ENCODE measurements at places on chromosomes 6 and 20.

- no peak for DNase-seq
Measured at GRCh38 chr6:18845896-18846295, 458.7 kb downstream of the RNF144B start.

GRCh38 chr20:1305712-1306111, 23.2 kb downstream of the SDCBP2 start:
- no peak for DNase-seq

- no peak for DNase-seq
Measured at GRCh38 chr6:45493761-45494160, 116.0 kb upstream of the SUPT3H start.

GRCh38 chr6:17059850-17060249, 42.0 kb upstream of the STMND1 start:
- DNase-seq = no peak

DNA sequence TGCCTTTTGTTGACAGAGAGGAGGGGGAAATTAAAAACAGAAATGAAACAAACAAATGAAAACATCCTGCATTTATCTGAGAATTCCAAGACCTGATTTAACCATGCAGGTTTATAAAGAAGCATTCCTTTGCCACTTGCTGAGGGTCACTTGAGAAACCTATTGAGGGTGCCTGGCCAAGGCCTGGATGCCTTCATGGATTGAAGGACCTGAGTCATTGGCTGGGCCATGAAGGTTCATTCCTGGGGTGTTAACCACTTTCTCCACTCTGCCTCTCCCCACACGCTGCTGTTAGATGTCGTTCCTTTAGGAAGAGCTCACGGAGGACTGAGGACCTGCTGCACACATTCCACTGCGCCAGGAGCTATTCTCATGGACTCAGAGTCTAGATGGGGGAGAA, 49.7 kb downstream of the DAAM2 start:
- DNase-seq = no peak

GRCh38 chr6:18601516-18602020, 214.4 kb downstream of the RNF144B start:
- DNase-seq = no peak

GRCh38 chr6:123619156-123619555, 17.6 kb downstream of the TRDN start:
- DNase-seq = no peak

DNA sequence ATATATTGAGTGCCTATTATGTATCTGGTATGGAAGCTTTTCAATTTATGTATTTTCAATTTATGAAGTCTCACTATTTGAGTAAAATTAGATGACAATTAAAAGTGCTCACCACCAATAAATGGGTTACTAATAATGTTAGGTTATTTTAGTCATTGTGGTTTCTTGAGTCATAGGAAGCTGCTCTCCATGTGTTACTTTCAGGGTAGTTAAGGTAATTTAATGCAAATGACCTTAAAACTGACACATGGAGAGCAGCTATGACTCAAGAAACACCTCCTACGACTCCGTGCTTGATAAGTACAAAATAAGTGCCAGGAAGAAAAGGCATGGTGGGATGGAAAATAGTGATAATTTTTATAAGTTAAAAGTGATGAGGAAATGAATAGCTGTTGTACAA, 16.5 kb upstream of the TINAG start:
- DNase-seq = no peak

- DNase-seq = no peak
Measured at GRCh38 chr20:17735959-17736621, 36.3 kb downstream of the BANF2 start.

- DNase-seq = no peak
Measured at GRCh38 chr20:41342474-41343464, 2.1 kb downstream of the LPIN3 start.

- no peak for DNase-seq
Measured at GRCh38 chr20:3553663-3554062, 82.8 kb downstream of the ATRN start.

GRCh38 chr20:47546184-47547033, 44.7 kb downstream of the NCOA3 start:
- no peak for DNase-seq

DNA sequence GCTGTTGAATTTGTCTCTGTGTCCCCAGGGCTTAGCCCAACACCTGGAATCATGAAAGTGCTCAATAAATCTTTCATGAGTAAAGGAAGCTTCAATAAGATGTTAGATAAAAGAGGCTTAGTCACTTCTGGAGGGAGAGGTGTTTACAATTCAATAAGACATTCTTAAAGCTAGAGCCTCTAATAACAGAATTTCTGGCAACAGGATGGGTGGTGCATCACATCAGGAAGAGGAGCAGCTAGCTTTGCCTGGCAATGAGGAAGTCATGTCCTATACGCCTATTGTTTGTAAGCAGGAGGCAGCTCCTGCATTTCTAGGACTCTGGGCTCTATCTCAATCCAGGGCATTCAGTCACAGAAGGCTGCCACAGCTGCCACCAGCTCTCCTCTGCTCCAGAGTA, 638.5 kb downstream of the EPM2A start:
- no peak for DNase-seq

DNA sequence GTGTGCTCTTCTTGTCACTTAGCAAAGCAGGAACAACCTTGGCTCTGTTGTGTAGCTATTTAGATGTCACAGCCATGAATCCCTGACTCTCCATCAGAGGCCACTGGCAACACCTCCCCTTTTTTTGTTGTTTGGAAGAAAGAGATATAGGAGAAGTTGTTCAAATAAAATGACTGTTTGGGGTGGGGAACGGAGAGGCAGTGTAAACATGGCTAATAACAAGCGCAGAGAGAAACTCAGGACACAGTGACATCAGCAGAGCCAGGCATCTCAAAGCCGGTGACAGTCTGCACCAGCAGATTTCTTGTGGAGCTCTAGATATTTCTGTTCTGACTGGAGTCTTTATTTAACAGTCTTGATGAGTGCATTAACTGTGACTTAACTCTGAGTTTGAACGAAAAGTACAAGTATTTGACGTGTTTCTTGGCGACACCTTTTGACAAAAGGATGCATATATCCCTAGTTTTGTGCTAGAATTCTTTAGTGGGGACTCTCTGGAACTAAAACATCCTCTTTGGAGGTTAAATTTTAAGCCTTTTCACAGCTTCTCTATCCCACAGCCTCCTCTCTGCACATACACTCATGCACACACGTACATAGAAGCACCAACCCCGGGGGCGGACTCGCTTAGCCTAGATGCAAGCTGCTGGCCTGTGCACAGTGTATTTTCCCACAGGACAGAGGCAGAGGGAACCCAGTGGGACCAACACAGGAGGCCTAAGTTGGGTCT, 53.8 kb downstream of the ADAT2 start:
- DNase-seq = no peak

DNA sequence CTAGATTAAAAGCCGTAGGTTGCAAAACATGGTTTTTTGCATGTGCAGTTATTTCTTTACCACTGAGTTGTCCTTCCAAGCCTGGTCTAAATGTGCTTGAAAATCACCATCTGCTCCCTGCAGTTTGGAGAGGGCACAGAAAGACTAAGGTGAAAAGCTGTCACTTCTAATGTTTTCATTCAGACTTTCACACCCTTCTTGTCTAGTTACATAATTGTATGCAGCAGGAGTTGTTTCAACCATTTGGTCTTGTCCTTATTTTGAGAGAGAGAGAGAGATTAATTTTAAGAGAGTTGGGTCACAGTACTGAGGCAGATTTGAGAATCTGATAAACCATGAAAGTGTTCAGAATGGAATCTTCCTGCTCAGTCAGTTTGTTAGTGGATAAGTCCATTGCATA, 82.5 kb downstream of the ARID1B start:
- no peak for DNase-seq

DNA sequence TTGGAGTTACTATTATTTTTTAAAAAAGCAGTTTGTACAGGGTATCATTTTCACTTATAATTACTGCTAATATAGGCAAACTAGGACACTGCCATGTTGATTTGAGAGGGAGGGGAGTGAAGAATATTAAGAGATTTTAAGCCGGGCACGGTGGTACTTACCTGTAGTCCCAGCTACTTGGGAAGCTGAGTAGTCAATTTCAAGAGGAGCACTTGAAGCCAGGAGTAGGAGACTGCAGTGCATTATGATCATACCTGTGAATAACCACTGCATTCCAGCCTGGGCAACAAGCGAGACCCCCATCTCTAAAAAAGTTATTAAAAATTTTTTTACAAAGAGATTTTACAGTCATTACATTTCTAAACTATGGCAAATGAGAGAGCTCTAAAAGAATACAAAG, 35.7 kb downstream of the ADAT2 start:
- no peak for DNase-seq

Measured in CD4-positive, alpha-beta T cell treated with Interleukin-10 for 1 hour (primary cell).